ENCODE measurements at places on chromosomes 12 and 14. TPM values are rescaled to one million over a fixed set of nuclear protein-coding genes. Genes with fewer than 3 reads are reported as not detected.

GRCh38 chr14:91521061-91521640 lies 11.0 kb upstream of the PPP4R3A start:
- no peaks in the 10 kb centered on the region for H3K27me3 ChIP-seq
- no peaks in the 10 kb centered on the region for H3K4me1 ChIP-seq
- no peaks in the 10 kb centered on the region for H3K36me3 ChIP-seq
- H3K27ac ChIP-seq: no peak overlapping the region
- no peak overlapping the region for H3K4me3 ChIP-seq
- DNase-seq: no peak

The HHIPL1 gene
- total RNA-seq: not detected

DNA sequence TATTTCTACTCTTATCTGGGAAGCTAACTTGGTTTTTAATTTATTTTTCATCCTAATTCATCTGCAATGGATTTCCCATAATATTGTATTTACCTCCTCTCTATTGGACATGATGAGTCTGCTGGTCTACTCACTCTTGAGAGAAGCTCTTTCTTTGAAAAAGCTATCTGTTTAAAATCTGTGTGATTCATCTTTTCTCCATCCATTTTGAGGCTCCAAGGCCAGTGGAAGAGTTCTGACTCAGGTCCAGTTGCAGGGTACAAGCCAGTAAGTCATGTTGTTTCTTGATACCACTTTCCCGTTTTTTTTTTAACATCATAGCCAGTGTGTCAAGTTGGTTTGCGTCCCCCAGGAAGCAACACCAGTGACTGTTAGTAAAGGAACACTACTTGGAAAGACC lies 160.3 kb upstream of the BMP4 start:
- no peak overlapping the region for H3K27ac ChIP-seq
- DNase-seq: no peak
- no peaks in the 10 kb centered on the region for H3K36me3 ChIP-seq
- no peaks in the 10 kb centered on the region for H3K4me1 ChIP-seq
- H3K4me3 ChIP-seq: no peak overlapping the region

GRCh38 chr14:75032939-75033338 lies 18.3 kb downstream of the MLH3 start:
- H3K27ac ChIP-seq: no peak overlapping the region
- H3K4me1 ChIP-seq: no peaks in the 10 kb centered on the region
- H3K36me3 ChIP-seq: peaks cover 15% of the 10 kb centered on the region
- H3K27me3 ChIP-seq: no peaks in the 10 kb centered on the region
- no peak for DNase-seq

- no peak overlapping the region for H3K27ac ChIP-seq
- no peak overlapping the region for H3K4me3 ChIP-seq
- no peaks in the 10 kb centered on the region for H3K4me1 ChIP-seq
These were observed 21.7 kb upstream of the KCNA5 start for GRCh38 chr12:5022025-5022424.
